ENCODE measurements at places on chromosomes 3 and 15.

- DNase-seq = no peak
These were observed 133.7 kb upstream of the POU1F1 start for GRCh38 chr3:87410110-87410509.

- DNase-seq = peak; percentile 88
These were observed 31.1 kb downstream of the UMPS start for GRCh38 chr3:124761250-124761796.

DNA sequence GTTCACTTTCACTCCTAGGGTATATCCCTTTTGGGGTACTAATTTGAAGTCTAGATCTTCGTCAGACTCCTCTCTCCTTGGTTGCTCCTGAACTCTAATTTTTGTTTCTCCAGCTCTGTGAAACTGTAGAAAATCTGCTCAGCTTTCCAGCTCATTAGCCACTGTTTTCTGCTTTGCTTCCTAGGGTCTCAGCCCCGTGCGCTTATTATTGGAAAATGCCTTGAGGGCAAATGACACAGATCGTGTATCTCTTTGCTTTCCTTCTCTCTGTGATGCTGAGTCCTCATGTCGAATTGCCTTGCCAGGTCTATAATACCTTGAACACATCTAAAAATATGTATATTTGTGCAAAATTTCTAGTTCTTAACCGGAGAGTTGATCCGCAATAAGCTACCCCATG lies 731.1 kb downstream of the EDEM1 start:
- DNase-seq = no peak

GRCh38 chr3:194779729-194780224 lies 94.1 kb downstream of the FAM43A start:
- DNase-seq = peak; percentile 23

- DNase-seq = no peak
These were observed 2.5 kb downstream of the SHF start for GRCh38 chr15:45185069-45185779.

DNA sequence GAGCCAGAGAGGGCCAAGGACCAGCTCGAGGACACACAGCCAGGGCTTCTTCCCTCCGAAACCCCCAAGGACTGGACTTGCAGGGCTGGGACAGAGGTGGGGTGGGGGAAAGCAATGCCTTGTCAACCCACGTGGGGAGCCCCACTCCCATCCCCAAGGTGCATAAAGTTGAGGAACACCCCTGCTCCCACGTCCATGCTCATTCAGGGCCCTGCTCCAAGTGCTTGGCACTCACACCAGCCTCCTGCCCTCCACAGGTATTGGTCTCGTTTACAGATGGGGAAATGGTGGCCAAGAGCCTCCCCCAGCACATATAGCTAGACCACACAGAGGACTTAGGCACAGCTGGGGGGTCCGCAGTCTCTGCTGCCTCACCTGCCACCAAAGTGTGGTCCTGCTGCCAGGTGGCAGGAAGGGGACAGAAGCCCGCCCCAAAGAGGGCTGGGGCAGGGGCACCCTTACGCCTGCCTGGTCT lies 50.5 kb upstream of the CSPG4 start:
- no peak for DNase-seq

DNA sequence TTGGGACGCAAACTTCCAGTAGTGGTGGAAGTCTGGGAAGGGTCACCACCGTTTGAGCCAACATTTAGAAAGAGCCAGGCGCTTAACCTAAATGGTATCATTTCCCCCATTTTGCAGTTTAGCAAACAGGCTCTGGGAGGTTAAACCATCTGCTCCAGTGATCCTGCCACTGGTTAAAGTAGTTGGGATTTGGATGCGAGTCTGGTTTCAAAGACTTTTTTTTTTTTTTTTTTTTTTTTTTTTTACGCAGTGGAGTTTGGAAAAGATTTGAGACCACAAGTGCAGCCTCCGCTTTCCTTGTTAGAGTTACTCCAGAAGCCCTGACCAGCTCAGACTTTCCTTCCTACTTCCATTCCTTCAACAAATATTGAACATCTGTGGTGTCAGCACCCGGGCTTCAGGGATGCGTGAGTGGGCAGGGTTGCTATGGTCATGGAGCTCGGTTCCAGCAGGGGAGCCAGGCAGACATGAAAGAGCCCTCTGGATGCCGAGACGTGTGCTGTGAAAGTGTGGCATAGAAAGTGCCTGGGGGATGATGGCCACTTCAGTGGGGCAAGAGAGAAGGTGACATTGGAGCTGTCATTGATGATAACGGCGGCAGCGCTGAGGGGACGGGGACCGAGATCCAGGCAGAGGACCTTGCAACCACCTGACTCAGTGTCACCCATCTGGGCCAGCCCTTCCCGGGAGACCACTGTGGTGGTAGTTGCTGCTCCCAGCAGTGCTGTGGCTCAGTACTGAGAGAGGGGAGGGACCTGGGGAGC lies 1.1 kb upstream of the RNU6-1 start:
- peak; percentile 51 for DNase-seq

DNA sequence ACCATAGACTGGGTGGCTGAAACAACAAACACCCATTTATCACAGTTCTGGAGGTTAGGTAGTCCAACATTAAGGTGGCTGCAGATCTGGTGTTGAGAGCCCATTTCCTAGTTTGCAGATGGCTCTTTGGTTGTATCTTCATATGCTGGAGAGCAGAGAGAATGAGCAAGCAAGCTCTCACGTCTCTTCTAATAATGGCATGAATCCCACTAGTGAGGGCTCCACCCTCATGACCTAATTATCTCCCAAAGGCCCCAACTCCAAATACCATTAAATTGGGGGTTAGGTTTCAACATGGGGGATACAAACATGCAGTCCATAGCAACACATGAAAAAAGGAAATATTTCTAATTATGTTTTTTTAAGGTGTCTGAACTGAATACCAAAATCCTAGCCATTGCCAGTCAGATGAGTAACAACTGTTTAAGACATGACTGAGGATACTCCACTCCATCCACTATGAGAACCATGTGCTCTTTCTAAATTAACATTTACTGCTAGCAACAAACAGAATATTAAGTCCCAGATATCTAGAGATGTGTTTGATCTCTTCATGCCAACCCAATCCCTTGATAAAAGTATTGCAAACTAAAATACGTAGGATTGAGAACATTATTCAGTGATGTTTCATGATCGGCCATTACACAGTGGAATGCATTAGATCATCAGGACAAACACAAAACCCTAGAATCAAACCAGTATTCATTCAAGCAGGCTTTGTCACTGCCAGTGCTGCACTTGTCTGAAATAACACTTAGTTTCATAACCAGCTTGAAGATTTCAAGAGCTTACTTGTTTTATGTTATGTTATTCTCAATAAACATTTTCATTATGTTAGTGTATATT lies 340.3 kb downstream of the SLC9A9 start:
- DNase-seq = no peak

GRCh38 chr3:160583451-160583850 lies 18.1 kb upstream of the KPNA4 start:
- no peak for DNase-seq

- no peak for DNase-seq
These were observed 5.3 kb downstream of the RPL22L1 start for GRCh38 chr3:170864525-170865208.

DNA sequence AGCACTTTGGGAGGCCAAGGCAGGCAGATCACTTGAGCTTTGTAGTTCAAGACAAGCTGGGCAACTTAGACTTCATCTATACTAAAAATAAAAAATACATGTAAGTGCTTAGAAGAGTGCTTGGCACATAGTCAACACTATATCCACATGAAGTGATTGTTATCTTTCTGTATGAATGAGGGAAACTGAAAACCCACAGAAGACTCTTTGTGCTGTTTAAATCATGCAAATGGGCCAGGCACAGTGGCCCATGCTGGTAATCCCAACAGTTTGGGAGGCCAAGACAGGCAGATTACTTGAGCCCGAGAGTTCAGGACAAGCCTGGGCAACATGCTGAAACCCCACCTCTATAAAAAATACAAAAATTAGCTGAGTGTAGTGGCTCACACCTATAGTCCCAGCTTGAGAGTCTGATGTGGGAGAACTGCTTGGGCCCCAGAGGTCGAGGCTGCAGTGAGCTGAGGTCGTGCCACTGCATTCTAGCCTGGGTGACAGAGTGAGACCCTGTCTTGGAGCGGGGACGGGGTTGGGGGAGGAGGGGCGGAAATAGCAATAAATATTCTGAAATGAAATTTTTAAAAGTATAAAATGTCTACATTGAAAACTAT lies 129.7 kb downstream of the NR2E3 start:
- DNase-seq = no peak

- DNase-seq = no peak
These were observed 27.9 kb upstream of the PRTG start for GRCh38 chr15:55770806-55771205.

DNA sequence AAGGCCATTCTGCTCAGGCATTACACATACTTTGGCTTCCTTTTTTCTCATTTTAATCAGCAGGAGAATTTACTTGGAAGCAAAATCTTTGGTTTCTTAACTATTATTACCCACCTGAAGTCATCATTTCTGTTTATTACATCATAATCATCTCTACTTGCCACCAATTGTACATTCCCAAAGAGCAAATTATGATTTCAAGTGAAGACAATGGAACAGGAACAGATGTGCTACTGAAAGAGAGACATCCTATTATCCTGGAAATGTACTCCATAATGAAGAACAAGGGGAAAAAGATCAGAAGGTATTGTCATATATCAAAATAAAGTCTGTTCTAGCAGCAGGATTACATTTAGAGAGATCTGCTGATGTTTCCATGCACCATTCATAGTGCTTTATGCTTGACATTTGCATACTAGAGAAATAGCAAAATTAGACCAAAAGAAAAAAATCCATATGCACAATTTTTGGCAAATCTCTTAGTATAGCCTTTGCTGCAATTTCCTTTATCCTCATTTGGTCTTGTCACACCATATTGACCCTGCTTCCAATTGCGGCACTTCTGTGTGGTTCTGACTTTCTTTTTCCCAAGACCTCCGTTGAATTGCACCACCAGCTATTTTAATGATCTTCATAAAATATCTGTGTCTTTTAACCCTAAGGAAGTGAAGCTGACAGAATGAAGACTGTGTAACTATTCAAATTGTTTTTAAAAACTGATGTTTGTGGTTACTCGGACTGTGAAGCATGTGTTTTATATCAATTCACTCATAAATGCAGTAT lies 683.8 kb downstream of the ZNF385D start:
- DNase-seq = no peak

DNA sequence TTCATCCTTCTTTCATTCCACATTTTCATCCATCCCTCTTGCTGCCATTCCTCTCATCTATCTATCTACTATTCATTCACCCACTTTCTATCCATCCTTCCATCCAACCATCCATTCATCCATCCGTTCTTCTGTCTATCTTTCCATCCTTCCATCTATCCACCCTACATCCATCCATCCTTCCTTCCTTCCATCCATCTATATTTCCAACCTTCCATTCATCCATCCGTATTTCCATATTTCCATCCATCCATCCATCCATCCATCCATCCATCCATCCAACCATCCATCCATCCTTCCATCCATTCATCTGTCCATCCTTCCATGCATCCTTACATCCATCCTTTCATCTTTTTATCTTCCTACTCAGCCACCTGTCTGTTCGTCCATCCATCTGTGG lies 14.0 kb downstream of the SLC6A20 start:
- no peak for DNase-seq

GRCh38 chr3:63611382-63611781 lies 41.1 kb upstream of the SNTN start:
- DNase-seq = no peak

GRCh38 chr3:100759159-100759558 lies 49.9 kb downstream of the TFG start:
- no peak for DNase-seq

- no peak for DNase-seq
These were observed 24.0 kb upstream of the AGBL1 start for GRCh38 chr15:86055688-86056087.
